Activated T-cell treated with anti-CD3 and anti-CD28 coated beads, Interleukin-2, amount 50 U/mL, for 4 hours (primary cell): ENCODE measurements at places on chromosomes 11 and 22. TPM values are rescaled to one million over a fixed set of nuclear protein-coding genes. Genes with fewer than 3 reads are reported as not detected.
A peak's percentile ranks its signal among the peaks of the same experiment; 100 is the strongest.

UBQLN3 gene
- not detected for total RNA-seq

GRCh38 chr11:34262531-34263081 lies 95.2 kb downstream of the ABTB2 start:
- no peak for DNase-seq

ALDH3B2 gene
- not detected for total RNA-seq

DNA sequence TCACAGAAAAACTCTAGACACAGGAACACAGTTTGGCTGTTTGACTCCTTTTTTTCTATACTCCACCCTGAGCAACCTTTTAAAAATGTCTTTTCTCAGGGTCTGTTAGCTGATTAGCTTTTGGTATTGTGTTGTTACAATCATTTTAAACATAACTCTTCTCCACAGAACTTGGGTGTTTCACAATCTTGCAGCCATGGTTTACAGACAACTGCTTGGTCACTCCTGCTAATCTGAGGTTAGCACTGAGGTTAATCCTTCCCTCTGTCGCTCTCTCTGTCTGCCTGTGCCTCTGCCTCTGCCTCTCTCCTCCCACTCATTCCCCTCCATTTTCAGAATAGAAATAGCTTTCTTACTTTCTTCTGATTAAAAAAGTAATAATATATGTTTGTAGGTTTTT lies 62.4 kb upstream of the ZBED5 start:
- DNase-seq: no peak

MAP6 gene
- not detected for total RNA-seq

DNA sequence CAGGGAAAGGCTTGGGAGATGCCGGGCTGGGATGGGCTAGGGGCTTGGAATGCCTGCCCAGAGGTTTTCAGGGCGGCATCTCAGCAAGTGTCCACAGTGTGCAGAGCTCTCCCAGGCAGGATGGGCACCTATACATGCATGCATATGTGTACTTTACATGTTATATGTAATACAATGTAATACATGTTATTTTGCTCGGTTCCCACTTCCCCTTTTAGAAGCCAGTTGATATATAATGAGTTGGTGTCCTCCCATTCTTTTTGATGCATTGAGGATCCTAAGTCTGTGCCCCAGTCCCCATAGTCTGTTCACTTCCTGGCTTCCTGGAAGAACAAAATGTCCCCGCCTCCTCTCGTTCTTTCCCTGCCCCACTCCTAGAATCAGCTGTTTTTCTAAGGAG lies 20.1 kb upstream of the EIF3D start:
- no peak for DNase-seq

RASSF10 gene
- total RNA-seq: not detected

GNG3 gene
- not detected for total RNA-seq

PAX6 gene
- not detected for total RNA-seq

- DNase-seq: peak; percentile 62
Observed at GRCh38 chr22:46576556-46577367, 39.3 kb upstream of the CELSR1 start.

TCN2 gene
- 0.26 TPM for total RNA-seq

DNA sequence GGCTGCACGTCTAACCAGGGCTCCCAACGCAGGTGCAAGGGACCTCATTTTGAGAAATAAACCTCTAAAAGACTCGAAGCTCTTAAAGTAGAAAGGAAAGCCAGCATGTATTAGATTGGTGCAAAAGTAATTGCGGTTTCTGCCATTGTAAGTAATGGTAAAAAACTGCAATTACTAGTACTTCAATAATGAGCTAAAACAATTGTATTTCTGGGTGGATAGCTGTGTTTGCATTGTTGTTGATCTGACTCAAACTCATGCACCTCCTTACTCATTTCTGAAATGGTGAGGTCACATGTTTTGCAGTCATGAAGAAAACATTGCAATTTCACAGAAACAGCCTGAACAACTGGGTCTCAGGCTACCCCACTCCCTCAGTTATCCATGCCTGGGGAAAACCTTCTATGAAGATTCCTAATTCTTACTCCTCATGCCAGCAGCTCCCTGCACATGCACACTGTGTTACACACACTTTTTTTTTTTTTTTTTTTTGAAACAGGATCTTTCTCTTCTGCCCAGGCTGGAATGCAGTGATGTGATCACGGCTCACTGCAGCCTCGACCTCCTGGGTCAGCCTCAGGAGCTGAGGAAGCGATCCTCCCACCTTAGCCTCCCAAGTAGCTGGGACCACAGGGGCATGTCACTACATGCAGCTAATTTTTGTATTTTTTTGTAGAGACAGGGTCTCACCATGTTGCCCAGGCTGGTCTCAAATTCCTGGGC lies 24.6 kb downstream of the VWCE start:
- DNase-seq: no peak

DNA sequence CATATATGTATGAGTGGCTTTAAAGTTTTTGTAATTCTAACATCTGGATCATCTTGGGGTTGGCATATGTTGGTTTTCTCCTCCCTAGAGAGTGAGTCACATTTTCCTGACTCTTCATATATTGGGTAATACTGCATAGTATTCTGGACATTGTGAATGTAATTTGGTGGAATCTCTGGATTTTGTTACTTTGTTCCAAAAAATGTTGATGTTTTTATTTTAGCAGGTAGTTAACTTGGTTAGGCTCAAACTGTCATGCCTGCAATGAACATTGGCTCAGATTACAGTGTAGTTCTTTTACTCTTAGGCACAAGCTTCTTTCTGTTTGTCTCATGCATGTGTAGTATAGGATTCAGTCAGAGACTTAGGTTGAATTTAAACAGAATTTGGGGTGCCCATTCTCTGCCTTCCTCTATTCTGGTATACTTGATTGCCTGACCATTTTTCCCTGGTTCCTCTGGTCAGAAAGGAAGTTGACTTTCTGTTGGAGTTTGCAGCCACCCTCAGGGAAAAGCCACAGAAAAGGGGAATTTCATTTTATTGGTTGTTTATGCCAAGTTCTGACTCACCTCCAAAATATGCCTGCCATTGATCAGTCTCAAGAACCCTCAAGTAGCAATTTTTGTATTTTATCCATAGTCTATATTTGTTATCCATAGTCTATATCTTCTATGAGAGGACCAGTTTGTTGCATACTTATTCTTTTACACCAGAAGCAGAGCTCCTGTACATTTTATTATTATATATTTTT lies 151.7 kb downstream of the UVRAG start:
- no peak for DNase-seq

PRR33 gene
- total RNA-seq: 0.08 TPM

DNA sequence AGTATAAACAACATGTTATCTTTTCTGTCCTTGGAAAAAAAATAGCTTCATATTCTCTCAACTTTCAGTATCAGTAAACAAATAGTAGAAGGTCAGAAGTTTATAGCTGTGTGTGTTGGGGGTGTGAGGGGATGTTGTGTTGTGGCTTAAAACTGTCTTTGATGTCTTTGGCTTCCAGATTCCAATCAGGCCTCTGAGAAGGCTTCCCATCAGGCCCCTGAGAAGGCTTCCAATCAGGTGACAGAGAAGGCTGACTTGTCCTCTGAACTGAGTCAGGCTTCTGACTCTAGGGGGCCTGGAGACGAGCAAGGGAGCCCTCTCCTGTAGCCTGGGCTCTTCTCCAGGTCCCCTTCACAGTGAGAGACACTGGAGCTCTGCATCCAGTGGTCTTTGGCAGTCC lies 9.3 kb downstream of the MTFP1 start:
- DNase-seq: no peak

- DNase-seq: no peak
Observed at GRCh38 chr11:60855726-60856633, at the start of gene PTGDR2. PTGDR2 (minus strand) TSS chr11:60855950; CDS start chr11:60853722, 2,228 bp downstream.

GRM5 gene
- total RNA-seq: not detected

TNNI2 gene
- total RNA-seq: not detected

NLRP14 gene
- total RNA-seq: not detected

DNA sequence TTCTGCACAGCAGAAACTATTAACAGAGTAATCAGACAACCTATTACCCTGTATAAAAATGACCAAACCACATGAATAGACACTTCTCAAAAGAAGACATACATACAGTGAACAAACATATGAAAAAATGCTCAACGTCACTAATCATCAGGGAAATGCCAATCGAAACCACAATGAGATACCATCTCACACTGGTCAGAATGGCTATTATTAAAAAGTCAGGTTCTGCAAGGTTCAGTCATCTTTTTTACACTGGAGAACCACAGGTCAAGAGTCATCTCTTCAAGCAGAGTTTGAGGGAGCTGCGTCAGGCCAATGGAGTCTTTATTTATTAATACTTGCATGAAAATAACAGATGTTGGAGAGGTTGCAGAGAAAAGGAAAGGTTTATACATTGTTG lies 40.4 kb downstream of the RCN1 start:
- DNase-seq: no peak

NXPE1 gene
- not detected for total RNA-seq

DNA sequence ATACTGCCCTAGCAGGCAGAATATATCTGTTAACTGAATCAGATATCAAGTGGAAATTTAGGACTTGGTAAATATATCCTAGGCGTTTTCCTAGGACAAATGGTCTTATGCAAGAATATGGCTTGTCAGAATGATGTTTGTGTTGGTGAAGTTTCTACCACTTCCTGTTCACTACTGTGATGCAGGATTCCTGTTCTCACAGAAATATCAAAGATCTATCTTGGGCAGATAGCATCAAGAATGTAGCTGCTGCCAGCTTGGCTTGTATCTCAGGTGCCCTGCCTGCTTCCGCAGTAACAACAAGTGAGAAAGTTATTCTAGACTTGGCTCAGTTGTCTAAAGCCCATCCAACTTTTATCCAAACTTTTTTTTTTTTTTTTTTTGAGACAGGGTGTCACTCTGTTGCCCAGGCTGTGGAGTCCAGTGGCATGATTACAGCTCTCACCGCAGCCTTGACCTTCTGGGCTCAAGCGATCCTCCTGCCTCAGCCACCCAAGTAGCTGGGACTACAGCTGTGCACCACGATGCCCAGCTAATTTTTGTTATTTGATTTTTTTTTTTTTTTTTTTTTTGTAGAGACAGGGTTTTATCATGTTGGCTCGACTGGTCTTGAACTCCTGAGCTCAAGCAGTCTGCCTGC lies 61.3 kb downstream of the PPME1 start:
- DNase-seq: no peak

OR52I1 gene
- total RNA-seq: not detected

DNA sequence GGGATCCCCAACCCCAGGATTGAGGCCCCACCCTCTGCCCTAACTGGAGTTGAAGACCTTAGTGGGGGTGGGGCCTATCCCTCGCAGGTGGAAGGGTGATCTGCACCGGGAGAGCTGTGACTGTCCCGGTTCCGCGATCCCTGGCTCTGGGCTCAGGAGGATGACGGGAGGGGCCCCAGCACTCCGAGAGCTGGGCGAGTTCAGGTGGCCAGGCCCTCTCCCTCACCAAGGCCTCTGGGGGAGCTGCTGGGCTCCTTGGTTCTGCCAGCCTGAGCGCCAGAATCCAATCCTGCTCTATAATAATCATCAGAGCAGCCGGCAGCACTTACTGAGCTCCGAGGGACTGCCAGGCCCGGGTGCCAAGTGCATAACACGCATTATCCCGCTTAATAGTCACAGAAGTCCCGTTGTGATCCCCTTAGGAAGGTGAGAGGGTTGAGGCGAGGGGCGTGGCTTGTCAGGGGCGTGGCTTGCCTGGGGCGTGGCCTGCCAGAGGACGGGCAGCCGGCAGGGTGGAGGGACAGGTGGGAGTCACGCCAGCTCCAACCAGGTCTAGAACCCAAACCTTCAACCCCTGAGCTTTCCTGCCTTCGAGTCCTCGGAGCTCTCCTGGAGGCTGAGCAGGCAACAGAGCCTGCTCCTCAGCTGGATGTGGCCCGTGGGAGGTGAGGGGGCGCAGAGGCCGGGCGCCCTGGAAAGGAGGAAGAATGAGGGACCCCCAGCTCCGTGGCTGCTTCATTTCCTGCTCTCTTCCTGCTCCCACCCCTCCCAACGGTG lies 7.3 kb upstream of the SYT7 start:
- DNase-seq: peak; percentile 63

DNA sequence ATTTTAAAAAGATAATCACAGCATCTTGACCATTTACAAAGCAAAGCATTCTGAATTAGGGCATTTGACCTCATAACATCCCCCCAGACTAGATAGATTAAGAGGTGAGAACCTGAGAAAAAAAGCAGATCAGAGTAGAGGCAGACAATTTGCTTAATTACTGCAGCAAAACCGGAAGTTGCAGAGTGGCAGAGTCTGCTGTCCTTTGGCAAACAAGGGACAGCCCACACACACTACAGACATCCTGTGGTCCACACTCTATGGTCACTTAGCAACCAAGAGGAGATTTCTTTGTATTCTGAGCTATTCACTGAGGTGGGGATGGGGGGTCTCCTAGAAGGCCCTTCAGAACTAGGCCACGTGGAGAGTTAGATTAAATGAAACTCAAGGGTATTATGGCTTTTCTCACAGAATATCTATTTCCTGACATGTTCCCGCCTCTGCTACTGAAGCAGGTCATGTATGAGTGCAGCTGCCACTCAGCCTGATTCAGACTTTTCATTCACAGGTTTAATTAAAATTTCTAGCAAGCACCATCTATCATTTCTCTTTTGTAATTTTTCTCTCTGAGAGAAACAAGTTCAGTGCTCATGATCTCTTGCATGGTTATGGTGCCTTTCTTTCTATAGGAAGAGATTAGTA lies 48.5 kb downstream of the SVIP start:
- no peak for DNase-seq

- no peak for DNase-seq
Observed at GRCh38 chr11:94271885-94272372, 32.5 kb upstream of the IZUMO1R start.

GRCh38 chr22:26981111-26981510 lies 323.7 kb downstream of the MIAT start:
- DNase-seq: no peak

DNA sequence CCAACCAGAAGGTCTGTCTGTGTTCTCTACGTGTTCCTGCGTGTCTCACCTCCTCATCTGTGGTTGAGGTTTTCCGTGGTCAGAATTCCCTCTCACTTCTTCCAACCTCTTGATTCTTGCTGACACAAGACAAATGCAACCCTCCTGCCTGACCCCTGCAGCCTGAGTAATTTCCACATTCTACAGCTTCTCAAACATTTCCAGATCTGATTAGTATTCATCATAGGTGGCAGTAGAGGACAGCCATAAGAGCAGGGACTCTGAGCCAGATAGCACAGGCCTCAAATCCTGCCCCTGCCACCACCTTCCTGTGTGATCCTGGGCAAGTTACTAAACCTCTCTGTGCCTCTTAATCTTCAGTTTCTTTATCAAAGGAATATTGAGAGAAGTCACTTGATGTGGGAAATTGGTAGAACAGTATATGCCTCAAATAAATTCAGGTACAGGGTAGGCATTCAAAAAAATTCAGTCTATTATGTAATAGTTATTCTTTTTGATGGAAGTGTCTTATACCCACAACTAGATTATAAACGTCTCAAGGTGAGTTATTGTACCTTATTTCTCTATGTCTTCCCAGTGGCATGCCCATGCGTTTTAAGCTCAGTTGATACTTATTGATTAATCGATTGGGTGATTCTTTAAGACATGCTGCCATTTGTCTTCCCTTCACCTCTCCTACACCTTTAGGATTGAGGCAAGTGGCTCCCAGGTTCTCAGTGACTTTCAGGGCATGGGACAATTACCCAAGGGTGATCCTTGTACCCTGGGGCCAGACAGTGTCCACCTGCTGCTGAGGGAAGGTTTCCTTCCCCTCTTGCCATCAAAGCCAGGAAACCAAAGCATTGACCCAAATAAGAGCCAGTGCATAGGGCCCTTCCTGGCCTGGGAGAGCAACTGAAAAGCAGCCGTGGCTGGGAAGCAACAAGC lies 19.6 kb downstream of the POU2AF1 start:
- no peak for DNase-seq

GRCh38 chr22:45341498-45341897 lies 31.8 kb downstream of the FAM118A start:
- no peak for DNase-seq

SYT9 gene
- not detected for total RNA-seq

OR5P2 gene
- not detected for total RNA-seq

SAC3D1 gene
- 15.2 TPM for total RNA-seq

KRTAP5-10 gene
- total RNA-seq: not detected

GRCh38 chr11:102577182-102577581 lies 46.6 kb upstream of the MMP7 start:
- no peak for DNase-seq
